ENCODE measurements at places on chromosomes 7 and 10.
A peak's percentile ranks its signal among the peaks of the same experiment; 100 is the strongest.

DNA sequence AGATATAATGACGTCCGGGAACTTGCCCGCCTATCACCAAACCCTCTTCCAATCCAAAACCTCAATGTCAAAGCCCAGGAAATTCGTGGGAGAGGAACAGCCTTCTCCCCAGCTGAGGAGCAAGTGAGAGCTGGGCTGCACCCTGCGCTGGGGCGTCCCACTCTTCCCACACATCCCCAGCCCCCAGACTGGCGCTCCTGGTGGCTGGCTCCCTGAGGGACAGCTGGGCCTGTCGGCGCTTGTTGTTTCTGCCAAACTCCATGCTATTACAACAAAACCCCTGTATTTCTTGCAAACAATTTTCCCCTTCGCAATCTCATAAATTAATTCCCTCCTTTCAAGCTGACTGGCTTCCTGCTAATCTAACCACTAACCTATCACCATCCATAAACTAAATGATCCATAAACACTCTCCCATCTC lies 53.0 kb downstream of the GRID1 start:
- DNase-seq, result peak; percentile 2

GRCh38 chr7:25759286-25759685 lies 392.7 kb upstream of the NFE2L3 start:
- no peak for DNase-seq

DNA sequence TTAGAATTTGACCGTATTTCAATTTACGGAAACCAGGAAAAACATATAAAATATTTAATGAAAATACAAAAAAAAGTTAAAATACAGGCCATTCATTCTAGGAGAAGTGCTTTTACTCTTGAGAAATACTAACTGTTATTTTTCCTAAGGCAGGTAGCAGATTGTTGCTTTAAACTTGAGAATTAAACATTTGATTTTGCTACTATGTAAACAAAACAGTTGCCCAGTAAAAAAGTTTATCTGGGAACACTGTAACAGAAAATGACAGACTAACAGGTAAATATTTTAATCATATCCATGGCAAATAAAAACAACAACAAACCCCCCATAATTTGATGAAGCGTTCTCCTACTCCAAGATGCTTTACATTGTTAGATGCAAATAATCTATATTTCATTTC lies 350.5 kb downstream of the CRPPA start:
- DNase-seq, result no peak

GRCh38 chr7:30005464-30005863 lies 15.9 kb upstream of the SCRN1 start:
- DNase-seq, result no peak

GRCh38 chr10:7093368-7093767 lies 317.5 kb downstream of the SFMBT2 start:
- DNase-seq, result no peak

DNA sequence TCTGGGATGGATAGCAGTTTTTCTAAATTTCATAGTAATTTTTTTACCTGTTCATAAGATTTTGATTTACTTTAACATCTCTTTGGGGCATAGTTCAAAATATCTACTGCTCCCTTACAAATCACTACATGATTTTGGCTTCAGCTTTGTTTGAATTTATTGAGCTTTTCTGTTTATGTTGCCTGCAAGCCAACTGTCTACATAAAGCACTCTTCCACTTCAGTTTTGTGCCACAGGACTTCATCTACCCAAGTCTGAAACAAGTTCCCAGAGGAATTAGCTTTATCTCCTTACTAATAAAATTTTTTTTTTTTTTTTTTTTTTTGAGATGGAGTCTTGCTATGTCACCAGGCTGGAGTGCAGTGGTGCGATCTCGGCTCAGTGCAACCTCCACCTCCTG lies 45.4 kb upstream of the KMT2E start:
- no peak for DNase-seq

DNA sequence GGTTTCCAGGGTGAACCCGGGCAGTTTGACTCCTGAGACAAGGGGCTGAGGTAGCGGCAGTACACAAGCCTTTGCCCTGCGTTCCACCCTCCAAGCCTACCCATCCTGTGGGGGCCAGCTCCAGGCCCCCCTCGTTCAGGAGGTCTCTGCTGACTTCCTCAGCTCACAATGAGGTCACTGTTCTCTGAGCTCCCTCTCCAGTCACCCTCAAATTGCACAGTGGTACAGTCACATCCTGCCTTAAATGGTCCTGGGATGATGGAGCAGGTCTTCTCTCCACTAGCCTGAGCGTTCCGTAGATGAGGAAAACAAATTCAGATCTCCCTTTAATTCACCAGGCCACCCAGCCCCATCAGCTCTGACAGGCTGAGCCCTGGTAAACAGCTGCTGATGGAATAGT lies 90.2 kb downstream of the SH3PXD2A start:
- DNase-seq, result no peak

GRCh38 chr10:110013630-110014293 lies 6.0 kb downstream of the ADD3 start:
- no peak for DNase-seq

GRCh38 chr10:20207653-20208052 lies 391.4 kb downstream of the PLXDC2 start:
- DNase-seq, result no peak

DNA sequence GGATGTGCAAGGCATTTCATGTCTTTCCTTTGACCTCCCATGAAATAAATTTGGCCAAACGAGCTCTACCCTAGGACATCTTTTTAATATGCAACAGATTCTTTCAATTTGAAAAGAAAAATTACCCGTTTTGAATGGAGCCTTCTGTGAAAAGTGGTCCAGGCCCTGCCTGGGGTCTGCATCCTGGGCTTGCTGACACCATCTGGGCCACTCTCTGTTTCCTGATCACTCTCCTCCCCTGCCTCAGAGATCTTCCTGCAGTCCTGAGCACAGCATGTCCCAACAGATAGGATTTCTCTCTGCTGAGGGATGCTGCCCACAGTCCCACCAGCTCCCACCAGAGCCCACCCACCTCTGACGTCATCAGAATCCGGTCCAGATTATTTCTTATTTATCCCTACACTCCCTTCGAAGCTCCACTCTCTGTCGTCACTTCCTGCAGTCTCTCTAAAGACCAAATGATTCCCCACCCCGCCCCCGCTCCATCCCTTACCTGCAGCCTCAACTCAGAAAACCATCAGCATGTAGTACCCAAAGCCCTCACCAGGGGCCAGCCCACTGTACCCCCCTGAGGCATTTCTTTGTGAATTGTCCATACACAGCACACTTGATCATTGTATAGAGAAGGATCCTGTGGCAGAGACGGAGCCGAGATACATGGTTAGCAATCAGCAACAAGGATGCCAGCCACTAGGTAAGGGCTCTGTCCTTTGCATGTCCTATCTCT lies 192.1 kb upstream of the MGMT start:
- DNase-seq, result peak; percentile 41

- DNase-seq, result no peak
Measured at GRCh38 chr7:2843191-2843685, 870 bp downstream of the GNA12 start.

- no peak for DNase-seq
Measured at GRCh38 chr7:81484261-81484660, 285.6 kb downstream of the HGF start.

DNA sequence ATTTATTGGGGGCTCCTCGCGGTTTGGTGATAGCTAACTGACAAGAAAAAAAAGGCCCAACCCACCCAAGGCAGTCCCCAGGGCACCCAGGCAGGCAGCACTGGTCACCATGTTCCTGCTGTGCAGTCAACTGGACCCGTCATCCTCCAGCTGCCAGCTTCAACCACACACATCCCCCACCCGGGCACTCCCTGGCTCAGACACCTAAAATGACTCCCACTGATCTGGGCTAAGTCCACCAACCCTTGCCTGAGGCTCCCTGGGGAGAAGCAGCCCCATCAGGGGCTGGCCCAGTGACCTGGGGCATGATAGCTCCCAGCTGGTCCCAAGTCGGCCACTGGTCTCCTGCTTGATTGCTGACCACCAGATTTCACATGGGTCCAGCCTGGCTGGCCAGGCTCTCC lies 161.8 kb downstream of the NRF1 start:
- DNase-seq, result no peak

DNA sequence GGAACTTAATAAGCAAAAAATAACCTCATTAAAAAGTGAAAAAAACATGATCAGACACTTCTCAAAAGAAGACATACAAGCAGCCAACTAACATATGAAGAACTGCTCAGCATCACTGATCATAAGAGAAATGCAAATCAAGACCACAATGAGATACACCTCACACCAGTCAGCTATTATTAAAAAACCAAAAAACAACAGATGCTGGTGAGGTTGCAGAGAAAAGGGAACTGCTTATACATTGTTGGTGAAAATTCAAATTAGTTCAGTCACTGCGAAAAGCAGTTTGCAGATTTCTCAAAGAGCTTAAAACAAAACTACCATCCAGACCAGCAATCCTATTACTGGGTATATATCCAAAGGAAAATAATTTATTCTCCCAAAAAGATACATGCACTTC lies 513.3 kb downstream of the MDFIC start:
- no peak for DNase-seq

DNA sequence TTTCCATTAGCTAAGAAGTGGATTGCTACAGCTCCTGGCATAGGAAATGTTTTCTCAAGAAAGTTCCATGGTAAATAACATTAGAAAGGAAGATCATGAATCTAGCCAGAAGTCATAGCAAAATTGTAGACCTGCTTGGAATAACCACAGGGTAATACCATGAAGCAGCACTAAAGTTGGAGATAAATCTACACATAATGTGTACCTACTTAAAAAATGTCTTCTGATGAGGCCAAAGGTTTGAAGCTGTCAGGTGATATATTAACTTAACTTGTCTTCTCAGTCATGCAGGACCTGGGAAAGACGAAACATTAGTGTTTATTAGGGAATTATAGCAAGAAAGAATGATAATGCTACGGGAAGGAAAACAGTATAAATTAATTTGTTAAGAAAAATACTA lies 6.3 kb downstream of the CISD1 start:
- no peak for DNase-seq

DNA sequence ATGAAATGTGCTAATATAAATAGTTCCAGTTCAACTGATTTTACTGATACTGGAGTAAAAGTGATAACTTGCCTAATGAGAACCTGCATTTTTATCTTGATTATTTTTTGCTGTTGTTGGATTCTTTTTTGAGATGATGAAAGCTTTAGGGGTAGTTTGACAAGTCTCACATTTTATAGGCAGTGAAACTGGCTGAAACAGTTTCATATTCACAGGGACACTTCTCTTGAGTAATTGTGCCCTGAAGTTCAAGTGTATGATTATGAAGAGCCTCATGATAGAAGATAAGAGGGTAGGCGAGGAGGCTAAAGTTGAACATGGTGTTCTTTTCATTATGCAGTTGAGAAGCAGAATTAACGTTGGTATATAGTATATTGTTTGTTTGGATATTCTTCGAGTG lies 5.1 kb downstream of the AUTS2 start:
- DNase-seq, result no peak

DNA sequence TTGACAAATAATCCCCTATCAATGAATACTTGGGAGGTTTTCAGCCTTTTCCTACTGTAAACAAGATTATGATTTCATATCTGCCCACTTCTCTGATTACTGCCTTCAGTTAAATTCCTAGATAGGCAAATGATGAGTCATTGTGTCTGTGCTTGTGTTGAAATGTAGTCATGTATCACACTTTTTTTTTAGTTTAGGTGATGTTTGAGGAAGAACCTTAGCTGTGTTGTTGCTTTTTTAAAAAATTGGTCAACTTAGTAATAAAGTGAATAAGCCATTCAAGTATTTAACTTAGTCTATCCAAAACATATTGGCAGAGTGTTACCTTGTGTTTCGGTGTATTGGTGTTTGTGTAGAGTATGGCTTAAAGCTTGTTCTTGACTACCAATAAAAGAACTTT lies 60.0 kb downstream of the WAC start:
- no peak for DNase-seq

- DNase-seq, result no peak
Measured at GRCh38 chr10:78134773-78135306, 101.2 kb downstream of the RPS24 start.

DNA sequence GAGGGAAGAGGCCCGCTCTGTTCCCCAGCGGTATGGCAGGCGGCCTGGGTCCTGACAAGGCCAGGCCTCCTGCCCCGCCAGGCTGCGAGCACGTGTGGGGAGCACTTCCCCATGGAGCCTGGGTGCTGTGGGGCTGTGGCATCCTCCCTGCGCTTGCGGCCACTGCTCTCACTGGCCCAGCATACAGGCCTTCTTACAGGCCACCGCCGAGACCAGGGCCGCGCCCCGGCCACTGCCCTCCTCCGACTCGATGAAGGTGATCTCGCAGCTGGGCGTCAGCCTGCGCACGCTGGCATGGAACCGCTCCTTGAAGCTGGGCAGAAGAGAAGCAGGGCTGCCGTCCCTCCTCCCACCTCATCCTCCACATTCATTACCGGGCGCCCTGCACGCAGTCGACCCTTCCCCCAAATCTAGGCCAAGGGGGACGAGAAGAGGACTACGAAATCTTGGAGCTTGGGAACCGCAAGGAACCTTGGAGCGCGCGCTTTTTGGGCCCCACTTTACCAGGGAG lies 3.9 kb upstream of the MYL7 start:
- DNase-seq, result no peak

- no peak for DNase-seq
Measured at GRCh38 chr7:80294346-80294745, 159.7 kb downstream of the GNAI1 start.

DNA sequence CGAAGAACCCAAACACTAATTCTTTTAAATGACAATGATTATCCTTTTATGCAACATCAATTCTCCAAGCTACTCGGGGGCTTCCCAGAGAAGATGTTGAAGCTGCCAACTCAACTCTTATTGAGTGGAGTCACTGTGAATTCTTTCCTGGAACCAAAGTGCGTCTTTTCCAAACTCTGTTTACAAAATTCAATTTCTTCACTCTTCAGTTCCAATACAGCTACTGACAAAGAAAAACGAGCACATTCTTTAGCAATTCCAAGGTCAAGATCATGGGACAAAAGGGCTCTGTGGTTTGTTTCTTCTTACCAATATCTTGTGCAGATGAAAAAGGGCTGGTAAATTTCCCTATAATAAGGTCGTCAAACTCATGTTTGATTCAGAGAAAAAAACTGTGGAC lies 74.2 kb downstream of the FAS start:
- DNase-seq, result no peak

GRCh38 chr7:23256731-23257130 lies 10.2 kb downstream of the GPNMB start:
- DNase-seq, result no peak

DNA sequence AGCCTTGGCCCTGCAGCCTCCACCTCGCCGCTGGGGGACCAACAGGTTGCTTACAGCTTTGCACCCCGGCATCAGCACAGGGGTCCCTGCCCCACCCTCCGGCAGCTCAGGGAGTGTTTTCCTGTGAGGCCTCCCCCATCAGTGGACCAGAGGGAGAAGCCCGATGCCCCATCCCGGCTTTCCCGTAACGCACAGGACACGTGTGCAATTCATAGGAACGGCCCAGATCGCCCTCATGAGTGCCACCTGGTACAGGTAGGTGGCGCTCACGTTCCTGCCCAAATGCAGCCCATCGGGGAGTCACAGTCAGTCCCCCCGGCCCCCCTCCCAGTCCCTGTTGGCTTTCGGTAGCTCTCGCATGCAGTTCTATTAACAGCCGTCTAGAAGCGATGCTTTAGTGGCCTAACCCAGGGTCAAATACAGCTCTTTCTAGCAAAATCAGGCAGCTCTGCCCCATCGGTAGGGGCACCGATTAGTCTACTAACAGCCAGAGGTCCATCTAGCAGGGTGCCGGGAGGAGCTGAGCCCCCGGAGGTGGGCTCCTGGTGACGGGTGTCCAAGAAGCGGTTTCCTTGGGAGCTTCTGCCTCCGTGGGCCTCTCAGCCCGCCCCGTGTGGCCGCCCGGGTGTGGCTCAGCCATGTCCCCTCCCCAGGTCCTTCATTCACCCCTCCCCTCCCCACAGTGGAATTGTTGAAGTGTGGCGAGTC lies 48.4 kb upstream of the GTF2IRD1 start:
- DNase-seq, result peak; percentile 63

Data from glutamatergic neuron (in vitro differentiated cells).